Stimulated activated CD8-positive, alpha-beta memory T cell treated with anti-CD3 and anti-CD28 coated beads, Interleukin-15, amount 100 ng/mL, for 4 hours (primary cell): ENCODE measurements at places on chromosomes 2 and 18.

- DNase-seq, result no peak
These were observed 192.1 kb downstream of the MBD2 start for GRCh38 chr18:54032412-54032811.

DNA sequence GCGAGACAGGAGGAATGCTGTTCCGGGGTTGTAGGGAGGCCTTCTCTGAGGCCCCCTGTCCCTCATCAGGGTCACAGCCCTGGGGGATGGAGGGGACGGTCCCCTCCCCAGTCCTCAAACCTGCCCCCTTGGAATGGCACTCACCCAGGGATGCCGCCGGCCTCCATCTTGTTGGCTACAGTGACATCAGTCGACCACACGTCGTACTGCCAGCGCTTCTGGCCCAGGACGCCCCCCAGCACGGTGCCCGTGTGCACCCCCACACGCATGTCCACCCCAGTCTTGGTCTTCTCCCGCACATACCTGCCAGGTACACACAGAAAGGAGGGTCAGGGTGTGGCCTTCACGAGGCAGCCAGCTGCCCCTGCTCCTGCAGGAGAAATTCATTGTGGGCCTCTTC is 46.5 kb downstream of the CENPO start:
- DNase-seq, result no peak

- DNase-seq, result no peak
These were observed 55.1 kb upstream of the SLC66A3 start for GRCh38 chr2:11100130-11100529.

GRCh38 chr2:146917431-146918042 is 927.3 kb upstream of the ACVR2A start:
- no peak for DNase-seq

- DNase-seq, result no peak
These were observed 14.5 kb upstream of the NXPH2 start for GRCh38 chr2:138794724-138795123.

DNA sequence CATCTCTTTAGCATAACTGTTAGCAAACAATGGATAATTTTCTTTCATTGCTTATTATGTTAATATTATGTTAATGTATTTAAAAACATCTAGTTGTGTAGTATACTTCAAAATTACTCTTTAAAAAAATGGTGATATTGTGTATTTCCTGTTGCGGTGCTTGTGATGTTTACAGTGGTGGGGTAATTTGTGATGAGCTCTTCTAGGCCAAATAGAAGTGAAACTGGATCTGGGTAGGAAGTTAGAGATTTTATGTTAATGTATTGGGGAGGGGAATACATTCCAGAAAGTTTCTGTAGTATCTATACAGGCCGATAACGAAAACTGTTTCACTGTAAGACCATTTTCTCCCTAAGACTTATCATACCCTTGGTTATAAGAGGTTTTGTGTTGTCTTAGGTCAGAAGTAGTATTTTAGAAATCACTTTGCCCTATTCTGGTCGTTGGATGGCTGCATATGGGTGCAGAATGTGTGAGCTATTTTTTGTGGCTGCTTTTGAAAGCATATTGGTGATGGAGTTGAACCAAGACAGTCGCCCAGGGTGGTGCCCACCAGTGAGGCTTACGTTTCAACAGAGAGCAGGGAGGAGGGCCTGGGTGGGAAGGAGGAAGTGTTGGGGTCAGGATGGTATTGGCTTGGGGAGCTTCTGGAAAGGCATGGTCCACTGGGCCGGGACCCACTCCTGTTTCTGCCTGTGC is 5.8 kb downstream of the TSHZ1 start:
- no peak for DNase-seq

- no peak for DNase-seq
These were observed 16.2 kb downstream of the STK25 start for GRCh38 chr2:241492174-241492565.

DNA sequence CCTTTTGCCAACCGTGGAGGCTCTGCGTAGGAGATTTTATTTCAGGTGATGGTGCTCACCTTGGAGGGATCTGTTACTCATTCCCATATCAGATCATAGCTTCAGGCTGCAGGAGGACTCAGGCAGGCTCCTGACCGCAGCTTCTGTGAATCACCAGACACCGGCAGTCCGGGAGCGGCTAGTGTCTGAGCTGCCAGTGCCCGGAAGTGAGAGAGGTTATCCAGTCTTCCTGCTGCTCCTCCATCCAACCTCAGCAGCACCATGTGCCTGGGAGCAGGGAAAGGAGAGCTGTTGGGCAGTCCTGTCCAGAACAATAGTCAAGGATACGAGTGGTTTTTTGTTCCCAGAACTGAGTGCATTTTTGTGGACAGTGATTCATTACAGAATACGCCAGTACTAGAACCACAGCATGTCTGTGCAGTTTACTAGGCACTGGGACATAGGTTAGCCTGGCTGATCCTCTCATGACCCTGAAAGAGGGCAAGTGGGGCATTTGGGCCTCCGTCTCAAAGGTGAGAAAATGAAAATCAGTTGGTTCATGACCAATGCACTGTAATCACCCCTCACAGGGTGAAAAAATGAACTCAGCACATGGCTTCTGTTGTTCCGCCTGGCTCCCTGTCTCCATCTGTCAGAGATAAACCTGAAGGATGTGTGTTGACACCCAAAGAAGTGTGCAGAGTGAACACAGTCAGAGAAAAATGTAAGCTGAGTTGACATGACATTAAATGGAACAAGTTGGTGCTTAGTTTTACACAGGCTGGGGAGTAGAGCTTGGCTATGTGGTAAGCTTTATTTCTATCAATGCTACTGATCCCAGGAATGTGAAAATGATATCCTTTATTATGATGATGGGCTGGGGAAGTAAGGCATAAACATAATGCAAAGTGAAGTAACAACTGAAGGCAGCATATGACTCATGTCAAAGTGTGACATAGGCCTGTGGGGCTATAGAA is 12.2 kb downstream of the FHOD3 start:
- no peak for DNase-seq

- no peak for DNase-seq
These were observed 283.5 kb downstream of the DSEL start for GRCh38 chr18:67232991-67233390.

DNA sequence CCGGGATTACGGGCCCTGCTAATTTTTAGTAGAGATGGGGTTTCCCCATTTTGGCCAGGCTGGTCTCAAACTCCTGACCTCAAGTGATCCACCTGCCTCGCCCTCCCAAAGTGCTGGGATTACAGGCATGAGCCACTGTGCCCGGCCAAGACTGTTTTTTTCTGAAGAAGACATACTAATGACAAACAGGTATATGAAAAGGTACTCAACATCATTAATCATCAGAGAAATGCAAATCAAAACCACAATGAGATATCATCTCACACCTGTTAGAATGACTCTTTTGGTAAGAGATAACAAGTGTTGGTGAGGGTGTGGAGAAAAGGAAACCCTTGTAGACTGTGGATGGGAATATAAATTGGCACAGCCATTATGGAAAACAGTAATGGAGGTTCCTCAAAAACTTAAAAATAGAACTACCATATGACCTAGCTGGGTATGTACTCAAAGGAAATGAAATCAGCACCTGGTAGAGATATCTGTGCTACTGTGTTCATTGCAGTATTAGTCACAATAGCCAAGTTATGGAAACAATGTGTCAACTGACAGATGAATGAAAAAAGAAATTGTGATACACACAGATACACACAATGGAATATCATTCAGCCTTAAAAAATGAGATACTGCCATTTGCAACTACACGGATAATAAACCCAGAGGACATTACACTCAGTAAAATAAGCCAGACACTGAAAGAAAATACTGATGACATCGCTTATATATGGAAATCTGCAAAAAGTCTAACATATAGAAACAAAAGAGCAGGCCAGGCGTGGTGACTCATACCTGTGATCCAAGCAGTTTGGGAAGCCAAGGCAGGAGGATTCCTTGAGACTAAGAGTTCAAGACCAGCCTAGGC is 20.8 kb downstream of the SOS1 start:
- no peak for DNase-seq

DNA sequence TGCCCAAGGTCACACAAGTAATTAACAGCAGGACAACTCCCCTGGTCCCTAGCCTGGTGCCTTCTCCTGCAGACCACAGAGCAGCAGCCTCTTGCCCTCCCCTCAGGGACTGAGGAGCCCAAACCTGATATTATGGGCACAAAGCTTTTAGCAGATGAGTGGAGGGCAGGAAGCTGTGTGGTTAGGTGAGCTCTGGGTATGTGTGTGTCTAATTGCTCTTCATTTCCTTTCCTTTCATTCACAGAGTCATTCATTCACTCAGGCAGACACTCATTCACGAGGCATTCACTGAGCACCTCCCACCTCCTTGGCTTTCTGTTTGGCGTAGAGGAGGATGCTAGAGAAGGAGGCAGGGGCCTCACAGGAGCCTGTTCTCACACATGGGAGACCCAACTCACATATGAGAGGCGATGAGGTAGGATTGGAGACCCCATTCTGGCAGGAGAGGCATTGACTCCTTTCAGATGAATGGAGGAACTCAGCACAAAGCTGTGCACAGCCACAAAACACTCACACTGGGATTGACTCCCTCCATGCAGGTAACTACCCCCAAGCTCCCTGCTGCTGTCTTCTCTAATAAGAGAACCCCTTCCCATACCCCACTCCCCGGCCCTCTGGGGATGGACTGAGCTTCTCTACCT is 306.8 kb upstream of the SKOR2 start:
- DNase-seq, result no peak

GRCh38 chr2:68284896-68285295 is 32.6 kb upstream of the PPP3R1 start:
- no peak for DNase-seq

DNA sequence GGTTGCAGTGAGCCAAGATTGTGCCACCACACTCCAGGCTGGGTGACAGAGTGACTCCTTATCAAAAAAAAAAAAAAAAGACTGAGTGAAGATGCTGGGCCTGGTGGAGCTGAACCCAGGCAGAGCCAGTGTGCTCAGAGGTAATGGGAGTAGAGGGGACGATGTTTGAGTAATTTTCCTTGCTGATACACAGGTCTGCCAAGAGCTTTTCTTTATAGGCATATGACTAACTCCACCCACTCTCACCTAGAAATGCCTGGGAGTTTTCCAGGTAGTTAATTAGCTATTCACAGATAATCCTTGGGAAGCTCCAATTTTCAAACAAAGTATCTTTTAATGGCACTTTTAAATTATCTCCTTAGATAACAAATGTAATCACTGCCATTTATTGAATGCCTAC is 33.4 kb upstream of the ACSL3 start:
- no peak for DNase-seq

GRCh38 chr2:218618102-218618860 is 10.6 kb downstream of the PLCD4 start:
- DNase-seq, result no peak
